ENCODE measurements at places on chromosomes 5 and 9.

DNA sequence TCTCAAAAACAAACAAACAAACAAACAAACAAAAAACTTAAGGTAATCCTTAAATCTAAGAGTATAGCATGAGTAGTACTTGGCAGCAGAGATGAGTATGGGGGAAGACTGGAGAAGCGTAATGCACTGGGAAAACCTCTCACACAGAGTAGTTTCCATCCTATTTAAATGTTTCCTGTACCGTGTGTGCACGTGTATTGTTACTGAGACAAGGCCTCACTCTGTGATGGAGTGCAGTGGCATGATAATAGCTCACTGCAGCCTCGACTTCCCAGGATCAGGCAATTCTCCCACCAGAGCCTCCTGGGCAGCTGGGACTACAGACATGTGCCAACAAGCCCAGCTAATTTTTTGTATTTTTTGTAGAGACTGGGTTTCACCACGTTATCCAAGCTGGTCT is 2.9 kb downstream of the UIMC1 start:
- DNase-seq, result no peak

GRCh38 chr5:135830876-135831275 is 3.6 kb upstream of the SLC25A48 start:
- no peak for DNase-seq

GRCh38 chr9:111961575-111961974 is 65.0 kb downstream of the UGCG start:
- DNase-seq, result no peak

DNA sequence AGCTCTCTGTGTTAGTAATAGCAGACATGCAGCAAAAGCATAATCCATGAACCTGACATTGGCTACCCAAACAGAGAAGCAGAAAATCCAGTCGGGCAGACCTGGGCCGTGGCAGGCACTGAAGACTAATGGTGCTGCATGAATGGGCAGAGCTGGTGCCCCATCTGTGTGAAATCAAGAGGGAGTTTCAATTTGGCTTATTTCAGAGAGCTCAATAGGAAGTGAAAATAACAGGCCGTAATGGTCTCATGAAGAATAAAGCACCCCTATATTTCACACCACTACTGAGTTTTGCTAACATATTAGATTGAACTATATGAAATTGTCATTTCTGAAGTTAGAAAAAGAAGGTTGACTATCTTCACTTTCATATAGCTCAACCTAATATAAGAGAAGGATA is 149.7 kb downstream of the ENC1 start:
- no peak for DNase-seq

DNA sequence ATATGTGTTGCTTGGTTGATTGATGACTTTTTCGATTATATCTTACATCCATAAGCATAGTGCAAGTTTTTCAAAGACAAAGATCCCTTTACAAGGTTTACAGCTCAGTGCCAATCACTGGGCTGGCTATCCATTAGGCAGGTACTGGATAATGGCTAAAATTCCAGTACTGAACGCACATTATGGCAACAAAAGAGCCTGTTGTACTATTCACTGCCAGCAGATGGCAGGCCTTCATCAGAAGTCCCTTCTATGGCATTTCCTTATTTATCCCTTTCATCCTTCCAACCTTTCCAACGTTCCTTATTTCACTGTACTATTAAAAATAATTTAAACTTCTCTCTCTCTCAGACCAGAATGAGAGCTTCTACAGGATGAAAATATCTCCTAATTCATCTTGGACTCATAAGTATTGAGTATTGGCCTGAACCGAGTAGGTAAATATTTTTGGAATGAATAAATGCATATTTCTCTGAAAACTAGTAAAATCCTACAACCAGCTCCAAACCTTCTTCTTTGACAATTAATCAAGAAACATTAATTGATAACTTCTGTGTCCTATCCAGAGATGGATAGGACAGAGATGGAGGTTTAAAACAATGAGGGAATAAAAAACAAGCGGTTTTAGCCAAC is 6.7 kb upstream of the WNT8A start:
- peak; percentile 64 for DNase-seq

- no peak for DNase-seq
Observed at GRCh38 chr5:76556511-76557221, 66.5 kb downstream of the F2RL2 start.

DNA sequence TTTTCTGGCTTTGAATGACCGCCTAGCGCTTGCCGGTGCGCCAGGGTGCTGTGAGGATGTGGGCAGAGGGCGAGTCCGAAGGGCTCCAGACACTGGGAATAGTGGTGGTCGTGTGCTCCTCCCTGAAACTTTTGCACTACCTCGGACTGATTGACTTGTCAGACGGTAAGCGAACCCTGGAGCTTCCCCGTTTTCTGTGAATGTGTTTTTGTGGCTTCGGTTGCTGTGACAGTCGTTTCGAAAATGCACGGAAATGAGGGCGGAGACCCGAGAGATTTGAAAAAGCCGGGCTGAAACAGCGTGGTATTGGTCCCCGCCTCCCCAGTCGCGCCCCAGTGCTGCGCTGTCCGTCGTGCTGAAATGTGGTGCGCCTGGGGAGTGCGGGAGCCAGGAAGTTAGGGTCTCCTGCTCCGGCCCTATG is 102.5 kb upstream of the GABRP start:
- DNase-seq, result no peak

- DNase-seq, result no peak
Observed at GRCh38 chr5:38029397-38030065, 189.7 kb upstream of the GDNF start.

DNA sequence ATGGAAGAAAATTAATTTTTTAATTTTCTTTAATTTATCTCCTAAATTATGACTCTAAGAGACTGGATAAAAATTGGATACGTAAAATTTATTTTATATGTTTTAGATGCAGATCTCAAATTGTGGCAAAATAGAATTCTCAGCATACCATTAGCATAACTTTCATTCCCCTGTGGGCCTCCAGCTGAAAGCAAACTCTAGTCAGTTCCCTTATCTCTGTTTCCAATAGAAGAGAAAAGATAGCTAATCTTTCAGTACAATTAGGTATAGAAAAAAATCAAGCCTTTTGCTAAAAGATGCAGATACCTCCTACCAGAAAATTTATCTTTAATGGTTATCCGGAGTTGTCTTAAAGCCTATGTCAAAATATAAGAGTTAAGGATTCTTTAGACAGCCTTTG is 1530.6 kb downstream of the EFNA5 start:
- DNase-seq, result no peak

- no peak for DNase-seq
Observed at GRCh38 chr9:116207371-116208111, 54.0 kb downstream of the PAPPA start.

GRCh38 chr9:98516205-98516896 is 192.4 kb downstream of the GABBR2 start:
- DNase-seq, result no peak

DNA sequence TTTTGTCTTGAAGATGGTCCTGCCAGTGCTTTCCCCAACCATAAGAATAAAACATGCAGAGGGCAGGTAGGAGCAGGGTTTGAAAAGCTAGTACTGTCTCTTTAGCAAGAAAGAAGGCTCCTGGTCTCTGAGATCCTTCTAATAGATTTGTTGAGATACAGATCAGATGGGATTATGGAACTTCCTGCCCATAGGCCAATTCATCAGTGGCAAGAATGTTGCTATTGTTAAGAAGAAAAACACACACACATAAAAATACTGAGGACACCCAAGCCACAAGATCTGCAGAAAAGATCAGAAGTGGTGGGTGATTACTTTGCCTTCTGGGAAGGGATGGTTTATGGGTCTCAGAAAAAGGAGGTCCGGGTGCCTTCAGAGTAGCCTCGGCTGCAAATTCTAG is 59.8 kb downstream of the TNC start:
- DNase-seq, result no peak

DNA sequence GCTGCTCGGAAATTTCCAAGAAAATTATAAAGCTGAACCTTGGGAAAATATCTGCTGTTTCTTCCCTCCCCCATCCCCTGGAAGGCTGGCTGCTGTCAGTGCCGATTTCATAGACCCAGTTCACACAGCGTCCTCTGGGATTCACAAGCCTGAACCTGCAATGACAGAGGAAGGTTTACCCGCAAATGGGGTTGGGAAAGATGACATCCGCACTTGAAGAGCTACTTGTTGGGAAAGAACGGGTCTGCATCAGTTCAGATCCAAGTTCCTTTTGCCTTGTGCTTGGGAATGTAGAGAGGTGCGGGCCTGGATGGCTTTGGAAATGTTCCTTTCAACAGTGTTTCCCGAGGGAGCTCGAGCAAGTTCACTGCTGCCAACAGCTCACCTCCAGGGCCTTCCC is 13.9 kb downstream of the PCDH12 start:
- no peak for DNase-seq

DNA sequence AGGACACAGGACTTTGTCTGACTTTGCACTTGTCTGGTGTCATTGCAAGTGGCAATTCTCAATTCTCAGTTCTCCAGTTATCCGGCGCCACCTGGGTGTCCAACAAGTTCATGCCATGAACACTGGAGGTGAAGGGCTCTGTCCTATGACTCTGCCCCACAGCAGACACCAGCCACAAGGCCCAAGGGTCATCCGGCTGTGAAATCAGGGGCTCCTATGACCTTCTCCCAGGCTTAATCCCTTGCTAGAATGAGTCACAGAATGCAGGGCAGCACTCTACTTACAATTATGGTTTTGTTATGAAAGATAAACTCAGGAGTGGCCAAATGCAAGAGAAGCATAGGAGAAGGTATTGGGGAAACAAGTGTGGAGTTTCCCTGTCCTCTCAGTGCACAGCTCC is 392.0 kb downstream of the GADD45G start:
- no peak for DNase-seq

GRCh38 chr5:83866181-83866580 is 145.5 kb upstream of the HAPLN1 start:
- DNase-seq, result no peak

DNA sequence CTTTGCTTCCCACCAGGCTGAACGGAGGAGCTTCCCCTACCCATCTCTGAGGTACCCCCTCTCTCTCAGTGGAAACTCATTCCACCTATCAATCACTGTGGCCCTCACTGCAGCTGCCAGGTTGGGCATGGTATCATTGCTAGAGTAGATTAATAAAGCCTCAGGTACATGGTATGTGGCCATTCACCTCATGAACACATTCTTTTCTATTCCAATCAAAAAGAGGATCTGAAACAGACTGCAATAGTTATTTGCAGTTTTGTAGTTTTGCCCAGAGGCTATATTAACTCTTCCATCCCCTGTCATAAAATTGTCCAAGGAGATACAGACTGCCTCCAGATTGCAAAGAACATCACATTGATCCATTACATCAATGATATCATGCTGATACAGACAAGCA is 85.8 kb upstream of the MVB12B start:
- DNase-seq, result no peak

- DNase-seq, result no peak
Observed at GRCh38 chr5:39302472-39302871, 61.8 kb downstream of the C9 start.

DNA sequence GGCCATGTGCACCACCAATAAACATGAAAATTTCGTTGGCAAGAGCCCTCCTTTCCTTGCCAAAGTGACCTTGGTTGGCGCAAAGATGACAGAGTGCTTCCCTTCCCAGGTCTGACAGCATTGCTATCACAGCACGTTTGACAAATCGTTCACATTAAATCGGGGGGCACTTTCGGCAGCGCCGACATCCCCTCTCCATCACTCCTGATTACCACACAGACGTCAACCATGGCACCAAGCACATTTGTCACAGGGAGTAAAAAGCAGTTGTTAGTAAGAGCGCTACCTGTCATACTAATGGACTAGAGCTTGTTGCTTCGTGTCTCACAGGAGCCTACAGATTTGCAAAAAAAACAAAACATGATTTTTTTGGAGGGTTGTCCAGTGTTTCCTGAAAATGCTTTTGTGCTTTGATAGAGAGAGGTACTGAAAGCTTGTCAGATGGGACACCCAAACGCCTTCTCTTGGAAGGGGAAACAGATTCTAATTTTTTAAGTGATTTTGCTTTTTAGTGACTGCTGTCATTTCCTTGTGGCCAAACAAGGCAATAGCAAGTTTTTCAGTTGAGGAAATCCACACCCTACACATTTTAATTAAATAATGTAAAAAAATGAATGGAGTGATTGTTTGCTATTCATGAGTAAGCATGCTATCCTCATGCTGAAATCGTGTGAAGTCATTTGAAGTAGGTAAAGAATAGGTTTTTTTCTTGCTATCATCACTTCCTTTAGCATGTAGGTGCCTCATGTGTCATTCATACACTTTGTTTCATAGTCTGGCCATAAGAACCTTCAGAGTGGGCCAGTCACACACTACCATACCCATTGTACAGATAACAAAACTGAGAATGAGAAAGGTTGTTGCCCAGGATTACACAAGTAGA is 682.8 kb upstream of the WWC1 start:
- DNase-seq, result no peak

DNA sequence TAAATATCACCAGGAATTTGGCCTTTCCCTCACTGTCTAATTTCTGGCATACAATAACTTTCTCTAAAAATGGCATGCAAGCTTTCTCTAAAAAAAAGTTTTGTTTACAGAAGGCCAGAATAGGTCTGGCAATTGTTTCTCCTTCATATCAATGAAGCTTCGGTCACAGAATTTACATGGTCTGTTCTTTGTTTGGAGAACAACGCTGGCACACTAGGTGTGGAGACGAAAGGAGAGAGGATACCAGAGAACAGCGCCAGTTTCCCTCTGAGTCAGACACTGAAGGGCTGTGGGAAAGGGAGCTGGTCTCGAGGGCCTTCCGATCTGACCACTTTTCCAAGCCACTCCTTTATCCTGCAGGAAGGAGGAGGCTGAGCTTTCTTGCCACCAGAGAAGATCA is 60.1 kb upstream of the ITGA1 start:
- DNase-seq, result no peak

GRCh38 chr5:149878371-149878770 is 66.2 kb downstream of the PDE6A start:
- no peak for DNase-seq

- DNase-seq, result no peak
Observed at GRCh38 chr5:67481362-67481761, 284.8 kb upstream of the CD180 start.

DNA sequence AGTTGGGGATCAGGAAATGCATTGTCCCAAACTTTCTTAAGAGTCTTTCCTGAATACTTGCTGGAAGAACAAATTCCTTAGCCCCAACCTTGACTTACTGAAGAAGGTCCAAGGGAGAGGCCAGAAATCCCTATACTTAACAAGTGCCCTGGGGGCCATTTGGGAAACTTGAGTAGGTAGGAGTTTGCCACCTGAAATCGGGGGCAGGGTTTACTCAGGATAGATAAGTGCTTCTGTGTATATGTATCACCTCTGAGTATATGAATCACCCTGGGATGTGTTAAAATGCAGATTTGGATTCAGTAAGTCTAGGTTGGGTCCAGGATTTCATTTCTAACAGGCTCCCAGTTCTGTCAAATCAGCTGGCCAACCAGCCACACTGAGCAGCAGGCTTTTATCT is 47.9 kb upstream of the MYO10 start:
- no peak for DNase-seq

- DNase-seq, result no peak
Observed at GRCh38 chr5:59525957-59526356, 367.6 kb downstream of the PDE4D start.
